ENCODE measurements at places on chromosomes 13 and 19.

GRCh38 chr19:45349126-45349415 is 8.5 kb downstream of the KLC3 start:
- DNase-seq, result no peak

GRCh38 chr19:1942078-1942933 is 1.3 kb downstream of the CSNK1G2 start:
- peak; percentile 78 for DNase-seq

DNA sequence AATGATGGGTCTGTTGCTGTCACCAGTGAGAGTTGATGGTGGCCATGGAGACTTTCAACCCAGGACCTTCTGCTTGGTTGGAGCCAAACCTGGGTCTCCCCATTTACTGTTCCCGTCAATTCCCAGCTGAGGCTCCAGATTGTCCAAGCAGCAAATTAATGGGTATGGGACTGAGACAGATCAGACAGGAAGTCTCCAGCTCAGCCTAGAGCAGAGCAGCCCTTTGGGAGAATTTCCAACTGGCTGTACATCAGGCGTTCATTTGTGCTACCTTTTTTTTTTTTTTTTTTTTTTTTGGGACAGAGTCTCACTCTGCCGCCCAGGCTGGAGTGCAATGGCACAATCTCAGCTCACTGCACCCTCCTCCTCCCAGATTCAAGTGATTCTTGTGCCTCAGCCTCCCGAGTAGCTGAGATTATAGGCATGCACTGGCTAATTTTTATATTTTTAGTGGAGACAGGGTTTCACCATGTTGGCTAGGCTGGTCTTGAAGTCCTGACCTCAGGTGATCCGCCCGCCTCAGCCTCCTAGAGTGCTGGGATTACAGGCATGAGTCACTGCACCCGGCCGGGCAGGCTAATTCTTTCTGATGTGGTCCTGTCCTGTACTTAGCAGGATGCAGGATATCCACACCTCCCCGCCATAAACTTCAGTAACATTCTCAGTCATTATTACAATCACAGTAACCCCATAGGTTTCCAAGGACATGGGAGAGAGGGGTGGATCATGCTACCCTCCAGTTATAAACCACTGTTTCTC is 9.3 kb downstream of the MAP3K10 start:
- DNase-seq, result no peak

DNA sequence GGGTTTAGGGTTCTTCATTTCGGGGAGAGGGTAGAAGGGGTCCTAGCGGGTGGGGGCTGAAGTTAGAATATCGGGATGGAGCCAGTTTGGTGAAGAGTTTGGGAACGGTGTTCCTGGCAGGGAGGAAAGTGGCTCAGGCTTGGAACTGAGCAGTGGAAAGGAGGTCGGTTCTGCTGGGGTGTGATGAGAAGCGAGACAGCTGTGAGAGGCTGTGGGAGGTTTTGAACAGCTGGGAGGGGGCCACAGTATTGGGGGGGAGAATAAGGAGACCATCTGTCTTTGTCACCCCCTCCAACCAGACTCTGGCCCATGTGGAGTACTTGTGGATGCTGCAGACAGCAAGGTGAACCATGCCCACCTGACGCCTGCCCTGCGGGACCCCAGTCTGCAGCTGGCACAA is 1.0 kb upstream of the TM6SF2 start:
- DNase-seq, result no peak

DNA sequence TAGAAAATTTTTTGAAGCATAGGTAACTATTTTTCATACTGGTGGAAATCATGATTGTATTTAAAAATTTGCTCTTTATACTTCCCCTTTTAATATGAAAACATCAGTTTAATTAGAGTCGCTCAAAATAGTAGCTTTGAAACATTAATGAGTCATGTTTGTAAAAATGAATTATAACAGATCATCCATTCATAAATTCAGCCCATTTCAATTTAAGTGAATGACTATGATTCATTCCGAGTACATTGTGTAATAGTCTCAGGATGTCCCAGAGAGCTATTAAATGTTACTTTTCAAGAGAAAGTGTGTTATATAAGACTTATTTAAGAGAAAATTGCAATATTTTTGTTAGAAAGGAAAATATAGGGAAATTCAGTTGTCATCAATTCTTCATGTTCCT is 111.0 kb downstream of the FNDC3A start:
- DNase-seq, result no peak
